ENCODE measurements at places on chromosomes 11 and 22.

DNA sequence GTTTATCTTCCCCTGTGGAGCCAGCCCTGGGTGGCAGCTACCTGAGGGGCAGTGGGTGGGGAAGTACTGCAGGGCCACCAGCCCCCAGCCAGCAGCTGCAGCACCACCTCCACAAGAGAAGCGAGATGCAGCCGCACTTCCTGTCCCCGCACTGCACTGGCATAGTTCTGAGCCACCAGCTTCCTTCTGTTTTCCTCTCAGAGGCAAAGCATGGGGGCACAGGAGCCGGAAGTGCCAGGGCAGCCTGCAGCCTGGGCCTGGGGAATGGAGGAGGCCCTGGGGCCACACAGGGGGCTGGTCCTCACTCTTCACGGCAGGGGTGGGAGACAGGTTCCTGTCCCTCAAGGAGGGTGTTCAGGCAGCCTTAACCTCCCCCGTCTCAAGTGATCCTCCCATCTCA, 11.9 kb upstream of the SH3BP1 start:
- DNase-seq = peak; percentile 71

DNA sequence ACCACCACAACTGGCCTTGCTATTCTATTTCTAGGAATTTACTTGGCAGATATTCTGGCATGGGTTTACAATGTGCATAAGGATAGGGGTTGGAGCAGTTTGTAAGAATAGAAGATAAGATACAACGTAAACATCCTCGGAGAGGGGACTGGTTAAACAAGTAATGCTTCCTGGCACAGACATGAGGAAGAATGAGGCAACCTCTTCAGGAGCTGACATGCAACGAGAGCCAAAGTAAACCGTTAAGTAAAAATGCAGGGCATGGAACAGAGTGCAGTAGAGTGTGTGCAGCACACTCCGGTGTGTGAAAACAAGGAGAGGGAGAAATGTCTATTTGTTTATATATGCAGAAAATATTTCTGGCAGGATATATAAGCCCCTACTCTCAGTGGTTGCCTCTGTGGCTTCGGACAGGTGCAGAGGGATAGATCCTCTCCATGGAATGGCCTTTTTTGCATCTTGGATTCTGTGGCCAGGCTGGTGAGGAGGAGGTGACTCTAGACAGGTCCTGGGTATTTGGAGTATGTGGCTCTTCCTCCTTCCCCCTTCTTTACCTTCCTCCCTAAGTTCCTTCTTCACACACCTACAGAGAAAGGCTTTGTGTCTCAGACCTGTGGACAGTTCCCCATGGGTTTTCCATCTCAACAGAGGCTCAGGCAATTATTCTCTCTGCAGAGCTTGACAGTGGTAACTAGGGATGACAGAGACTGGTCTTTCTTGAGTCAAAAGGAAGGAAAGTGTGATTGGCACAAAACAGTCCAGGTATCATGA, 2.5 kb downstream of the RAB36 start:
- DNase-seq = no peak

GRCh38 chr11:102046841-102047240, 396 bp upstream of the CFAP300 start:
- no peak for DNase-seq

DNA sequence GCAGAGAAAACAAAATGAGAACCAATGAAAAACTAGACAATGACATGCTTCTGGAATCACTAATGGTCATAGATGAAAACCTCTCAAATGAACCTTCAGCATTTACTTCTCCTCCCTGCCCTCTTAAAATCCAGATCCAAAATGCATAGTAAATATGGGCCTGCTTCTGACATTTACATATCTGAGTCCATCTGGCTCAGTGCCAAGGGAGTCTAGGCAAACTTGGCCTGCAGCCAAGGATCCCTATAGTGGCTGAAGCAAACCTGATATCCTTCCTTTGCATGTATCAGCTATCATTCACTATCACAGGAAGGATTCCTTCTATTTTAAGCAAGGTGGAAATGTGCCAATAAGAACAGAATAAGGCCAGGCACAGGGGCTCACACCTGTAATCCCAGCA, 104.8 kb downstream of the C11orf58 start:
- DNase-seq = no peak

Data from activated T-cell treated with anti-CD3 and anti-CD28 coated beads, Interleukin-2, amount 50 U/mL, for 48 hours (primary cell).